ENCODE measurements at places on chromosomes 11 and 22.

DNA sequence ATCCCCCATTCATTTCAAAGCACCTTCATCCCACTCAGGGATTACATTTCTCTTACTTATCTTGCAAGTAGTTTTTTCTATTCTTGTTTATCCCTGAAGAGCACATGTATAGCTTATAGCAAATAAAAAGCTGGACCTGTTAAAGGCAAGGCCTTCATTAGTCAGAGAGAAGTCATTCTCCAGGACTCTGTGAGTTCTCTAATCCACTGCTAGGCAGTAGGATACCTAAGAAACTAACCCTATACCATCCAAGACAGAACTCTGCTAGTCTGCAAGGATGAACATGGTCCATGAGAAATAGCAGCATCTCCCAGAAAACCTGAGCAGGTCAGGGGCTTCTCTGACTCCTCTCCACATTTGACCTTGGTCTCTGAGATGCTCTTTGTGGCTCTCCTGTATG is 104.5 kb downstream of the KIRREL3 start:
- DNase-seq: no peak

- no peak for DNase-seq
Observed at GRCh38 chr11:13880634-13881033, 81.9 kb upstream of the SPON1 start.

DNA sequence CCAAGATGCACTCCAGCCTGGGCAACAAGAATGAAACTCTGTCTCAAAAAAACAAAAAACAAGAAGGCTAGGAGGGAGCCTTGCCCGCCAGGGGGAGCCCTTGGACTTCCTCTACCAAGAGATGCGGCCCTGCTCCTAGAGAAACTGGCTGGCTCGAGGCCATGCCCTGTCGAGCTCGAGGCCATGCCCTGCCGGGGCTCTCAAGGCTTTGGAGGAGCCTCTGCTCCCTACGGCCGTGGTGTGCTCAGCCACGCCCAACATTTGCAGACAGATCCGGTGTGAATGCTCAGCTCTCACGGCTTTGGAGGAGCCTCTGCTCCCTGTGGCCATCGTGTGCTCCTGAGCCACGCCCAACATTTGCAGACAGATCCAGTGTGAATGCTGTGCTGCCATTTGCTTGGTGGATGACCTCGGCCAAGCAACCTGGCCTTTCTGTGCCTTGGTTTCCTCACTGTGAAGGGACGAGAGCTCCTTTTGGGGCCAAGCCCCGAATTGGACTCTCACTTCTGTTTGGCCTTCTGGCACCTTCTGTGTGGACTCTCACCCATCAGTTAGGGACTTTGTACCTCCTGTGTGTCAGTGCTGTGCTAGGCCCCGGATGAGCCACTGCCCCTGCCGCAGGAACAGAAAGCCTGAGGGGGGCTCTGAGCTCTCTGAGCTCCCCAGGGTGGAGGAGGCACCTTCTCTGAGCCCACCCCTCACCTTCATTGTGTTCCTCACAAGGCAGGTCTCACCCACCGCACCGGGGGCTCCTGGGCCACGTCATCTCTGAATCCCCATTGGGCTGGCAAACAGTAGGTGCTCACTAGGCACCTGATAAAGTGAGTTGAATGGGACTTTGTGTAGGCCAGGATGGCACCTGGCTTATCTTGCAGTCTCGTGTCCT is 14.1 kb downstream of the C11orf24 start:
- peak; percentile 91 for DNase-seq

GRCh38 chr22:45680932-45681700 is 9.5 kb downstream of the ATXN10 start:
- no peak for DNase-seq

GRCh38 chr11:25441421-25441820 is 890.5 kb upstream of the ANO3 start:
- DNase-seq: no peak

GRCh38 chr11:76179147-76179546 is 27.2 kb downstream of the WNT11 start:
- no peak for DNase-seq

Measured in CD4-positive, alpha-beta T cell treated with Interleukin-2 at 100 ng/mL for 4 hours (primary cell).